ENCODE measurements at places on chromosomes 3 and 15.

DNA sequence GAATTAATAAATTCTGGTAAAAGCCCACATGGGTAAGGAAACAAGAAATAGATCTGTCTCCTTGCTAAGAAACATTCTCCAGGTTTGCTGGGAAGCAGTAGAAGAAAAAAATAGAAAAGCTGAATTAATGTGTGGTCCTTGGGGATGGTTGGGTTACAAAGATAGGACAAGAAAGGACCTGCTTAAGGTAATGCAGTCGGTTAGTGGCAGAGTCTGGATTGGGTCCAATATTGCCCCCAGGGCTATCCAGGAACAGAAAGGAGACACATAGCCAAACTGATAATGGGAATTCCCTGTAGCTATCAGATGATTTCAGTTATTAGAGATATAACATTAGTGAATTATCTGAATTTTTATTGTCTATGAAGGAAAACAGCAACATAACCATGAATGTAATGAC, 584.3 kb downstream of the ROBO1 start:
- no peak for DNase-seq

GRCh38 chr3:11059090-11059798, 66.7 kb downstream of the SLC6A1 start:
- DNase-seq, result peak; percentile 76

- no peak for DNase-seq
These were observed 31.9 kb downstream of the SH3BP5 start for GRCh38 chr3:15300323-15301078.

- no peak for DNase-seq
These were observed 54.9 kb downstream of the OCA2 start for GRCh38 chr15:28044121-28044672.

GRCh38 chr15:77870195-77871065, 207.1 kb downstream of the TBC1D2B start:
- peak; percentile 71 for DNase-seq

- DNase-seq, result no peak
These were observed 12.4 kb upstream of the LTF start for GRCh38 chr3:46477145-46477544.

DNA sequence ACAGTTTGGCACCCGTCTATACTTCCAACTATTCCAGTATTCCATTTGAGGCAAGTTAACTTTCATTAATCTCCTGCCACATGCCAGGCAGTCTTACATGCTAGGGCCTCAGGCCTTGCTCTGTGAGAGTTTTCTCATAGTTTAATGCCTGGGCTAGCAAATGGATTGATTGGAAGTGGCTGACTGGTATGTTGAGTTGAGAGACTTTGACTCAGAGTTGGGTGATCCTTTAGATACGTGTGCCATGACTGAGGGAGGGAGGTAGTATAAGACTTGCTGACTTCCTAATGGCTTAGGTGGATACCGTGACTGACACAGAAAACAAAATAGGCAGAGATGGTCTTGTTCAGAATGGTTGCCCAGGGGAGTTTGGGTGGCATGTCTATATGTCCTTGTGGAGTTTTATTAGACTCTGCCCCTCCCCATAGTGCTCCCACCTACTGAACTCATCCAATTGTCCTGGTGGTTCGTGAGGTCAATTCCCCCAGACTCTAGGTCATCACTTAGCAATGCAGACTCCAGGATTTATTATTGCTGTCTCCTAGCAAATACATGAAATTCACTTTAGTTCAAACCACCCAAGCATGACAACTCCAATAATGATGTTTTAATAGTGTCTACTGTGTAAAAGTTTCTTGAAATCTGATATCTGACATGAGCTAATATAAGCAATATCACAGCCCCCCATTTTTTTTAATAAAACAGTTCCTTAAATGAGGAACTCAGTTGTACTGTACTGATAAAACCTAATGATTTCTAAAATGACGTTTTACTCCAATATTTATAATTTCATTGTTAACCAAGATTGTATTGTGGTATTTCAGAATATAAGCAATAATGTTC, 413.9 kb upstream of the MDFIC2 start:
- no peak for DNase-seq

- no peak for DNase-seq
These were observed 60.9 kb downstream of the SLC9C1 start for GRCh38 chr3:112233083-112233482.

- no peak for DNase-seq
These were observed 544.1 kb upstream of the MDFIC2 start for GRCh38 chr3:70856414-70857162.

DNA sequence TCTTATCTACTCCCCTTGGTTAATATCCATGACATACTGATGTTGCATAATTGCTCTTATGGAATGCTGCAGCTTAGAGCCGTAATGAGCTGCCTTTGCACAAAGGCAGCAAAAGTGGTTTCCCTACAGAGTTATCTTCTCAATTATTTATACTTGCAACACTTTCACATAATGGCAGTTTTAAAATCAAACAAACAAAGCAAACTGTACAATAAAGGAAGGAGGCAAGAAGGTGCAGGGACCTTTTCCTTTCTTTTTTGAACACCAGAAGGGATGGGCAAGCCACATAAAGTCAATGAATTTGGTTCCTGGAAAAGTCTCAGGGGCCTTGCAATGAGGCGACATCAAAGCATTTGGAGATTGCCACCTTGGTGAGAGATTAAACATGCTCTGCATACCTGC, 188.0 kb downstream of the MEIS2 start:
- DNase-seq, result no peak

- DNase-seq, result no peak
These were observed 1.4 kb downstream of the FBLN2 start for GRCh38 chr3:13550423-13550690.

- peak; percentile 55 for DNase-seq
These were observed 8.1 kb downstream of the CAV3 start for GRCh38 chr3:8741581-8742261.

GRCh38 chr3:41808152-41808551, 153.8 kb downstream of the ULK4 start:
- no peak for DNase-seq

- no peak for DNase-seq
These were observed 283.5 kb downstream of the CHL1 start for GRCh38 chr3:480070-480469.

DNA sequence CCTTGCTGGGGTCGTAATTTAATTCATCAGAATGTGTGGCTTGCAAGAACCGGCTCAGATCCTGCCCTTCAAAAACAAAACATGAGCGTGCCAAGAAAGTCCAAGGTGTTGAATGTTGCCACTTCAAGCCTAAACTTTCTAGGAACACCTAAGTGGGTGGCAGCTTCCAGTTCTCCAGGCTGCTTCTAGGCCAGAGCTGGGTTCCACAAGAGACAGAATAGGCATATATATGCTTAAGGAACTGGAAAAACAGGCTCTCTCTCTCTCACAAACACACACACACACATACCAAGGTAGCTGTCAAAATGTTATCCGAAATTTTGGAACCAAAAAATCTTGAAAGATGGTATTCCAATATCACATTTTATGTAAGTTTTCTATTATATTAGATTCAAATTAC, 890 bp upstream of the ADIPOQ start:
- no peak for DNase-seq

DNA sequence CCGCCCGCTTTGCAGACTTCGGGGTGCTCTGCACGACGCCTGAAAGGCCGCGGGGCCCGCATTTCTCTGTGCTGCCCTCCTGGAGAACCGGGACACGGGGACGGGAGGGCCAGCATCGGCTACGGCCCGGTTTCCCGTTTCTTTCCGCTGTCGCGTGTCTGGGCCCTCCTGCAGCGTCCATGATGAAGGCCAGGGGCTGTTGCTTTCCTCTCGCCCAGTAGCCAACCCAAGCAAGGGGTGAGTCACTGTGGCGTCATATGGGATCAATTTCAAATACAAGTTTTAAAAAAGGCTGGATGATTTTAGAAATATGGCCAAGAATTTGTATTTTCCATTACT, 435 bp downstream of the SLC35G2 start:
- peak; percentile 54 for DNase-seq
